ENCODE measurements at places on chromosomes 2 and 18.

DNA sequence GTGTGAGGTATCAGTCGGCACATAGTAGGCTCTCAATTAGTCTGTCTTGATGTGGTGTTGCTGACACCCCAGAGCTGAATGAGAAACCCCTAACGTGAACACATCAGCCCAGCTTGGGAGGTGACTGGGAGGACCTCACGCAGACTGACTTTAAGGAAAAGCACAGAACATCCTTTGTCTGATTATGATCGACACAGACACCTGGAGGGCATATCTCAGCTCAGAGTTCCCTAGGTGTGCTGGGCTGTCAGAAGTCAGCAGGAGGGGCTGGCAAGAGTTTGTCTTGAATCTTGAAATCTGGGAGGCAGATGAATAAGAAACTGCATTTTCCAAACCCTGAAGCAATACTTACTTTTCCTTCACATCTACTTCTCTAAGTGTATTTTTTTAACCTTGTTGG, 16.8 kb upstream of the MYCN start:
- DNase-seq: no peak

GRCh38 chr18:7233134-7233810, 2.4 kb downstream of the LRRC30 start:
- no peak for DNase-seq

DNA sequence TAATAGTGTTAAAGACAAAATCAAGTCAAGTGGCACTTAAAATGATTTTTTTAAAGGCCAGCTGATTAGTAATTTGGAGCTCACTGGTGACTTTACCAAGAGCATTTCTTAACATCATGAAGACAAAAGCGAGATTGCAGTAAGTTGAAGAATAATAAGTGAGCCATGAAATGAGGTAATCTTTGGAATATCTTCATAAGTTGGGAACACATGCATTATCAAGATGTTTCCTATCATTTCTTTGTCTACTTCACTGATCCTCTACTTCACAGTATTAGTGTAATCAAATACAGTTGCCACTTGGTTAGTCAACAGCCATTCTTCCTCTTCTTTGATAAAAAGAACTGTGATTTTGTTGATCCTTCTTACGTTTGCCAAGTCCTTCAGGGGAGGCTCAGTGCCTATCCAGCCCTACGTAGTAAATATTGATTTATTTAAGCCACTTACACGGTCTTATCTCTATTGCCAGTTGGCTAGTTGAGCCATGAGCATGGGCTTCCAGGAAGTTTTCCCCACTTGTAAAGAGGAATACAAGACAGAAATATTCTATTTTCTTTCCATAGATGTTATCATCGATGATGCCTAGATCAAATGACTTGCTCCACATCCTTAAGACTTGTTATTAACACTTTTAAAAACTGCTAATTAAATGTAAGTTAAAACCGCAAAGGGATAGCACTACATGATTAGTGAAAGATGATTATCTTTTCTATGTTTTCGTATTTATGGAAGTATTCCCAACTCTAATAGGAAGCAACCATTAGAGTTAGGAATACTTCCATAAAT, 46.1 kb downstream of the YES1 start:
- no peak for DNase-seq

DNA sequence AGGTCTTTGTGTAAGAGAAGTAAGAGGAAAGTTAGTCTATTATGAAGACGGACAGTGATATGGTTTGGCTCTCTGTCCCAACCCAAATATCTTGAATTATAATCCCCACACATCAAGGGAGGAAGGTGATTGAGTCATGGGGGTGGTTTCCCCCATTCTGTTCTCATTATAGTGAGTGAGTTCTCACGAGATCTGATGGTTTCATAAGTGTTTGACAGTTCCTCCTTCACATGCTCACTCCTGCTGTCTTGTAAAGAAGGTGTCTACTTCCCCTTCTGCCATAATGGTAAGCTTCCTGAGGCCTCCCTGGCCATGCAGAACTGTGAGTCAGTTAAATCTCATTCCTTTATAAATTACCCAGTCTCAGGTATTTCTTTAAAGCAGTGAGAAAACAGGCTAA, 67.6 kb downstream of the NEURL3 start:
- no peak for DNase-seq

All from T-helper 9 cell (primary cell).